ENCODE measurements at places on chromosomes 7 and 10.

DNA sequence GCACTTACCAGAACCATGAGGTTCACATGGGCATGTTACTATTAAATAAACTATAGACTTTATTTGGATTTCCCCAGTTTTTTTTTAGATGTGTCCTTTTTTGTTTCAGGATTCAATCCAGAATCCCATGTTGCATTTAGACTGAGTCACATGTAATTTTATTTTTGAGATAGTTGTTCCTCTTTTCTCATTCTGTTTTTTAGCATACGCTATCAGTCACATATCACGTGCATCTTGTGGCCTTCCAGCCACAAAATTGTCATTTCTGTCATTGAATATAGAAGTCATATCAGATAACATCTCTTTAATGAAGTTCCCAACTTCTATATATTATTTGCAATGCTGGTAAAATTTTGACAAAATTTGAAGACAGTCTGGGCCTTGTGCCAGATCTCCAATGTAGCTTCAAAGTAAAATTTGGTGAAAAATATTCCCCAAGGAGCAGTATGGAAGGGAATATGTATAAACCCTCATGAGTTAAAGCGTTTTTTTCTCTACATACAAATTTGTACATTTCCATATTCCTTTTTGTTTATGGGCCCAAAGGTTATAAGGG, 132.3 kb upstream of the MKI67 start:
- no peak for DNase-seq

DNA sequence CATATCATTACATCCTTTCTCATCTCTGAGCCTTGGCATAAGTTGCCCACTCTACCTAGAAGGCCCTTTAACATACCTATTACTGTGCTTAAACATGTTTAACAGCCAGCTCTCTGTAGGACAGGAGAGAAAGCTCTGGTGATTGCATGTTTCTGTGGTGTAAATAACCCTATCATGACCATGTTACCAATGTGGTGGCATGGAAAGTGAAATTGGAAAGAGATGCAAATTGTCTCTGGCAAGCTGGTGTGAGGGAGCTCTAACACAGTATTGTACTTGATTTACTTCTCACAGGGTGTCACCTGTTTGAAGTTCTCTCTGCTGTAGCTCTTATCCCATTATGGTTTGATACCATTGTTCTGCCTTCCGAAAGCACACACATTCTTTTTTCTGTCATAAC, 231.8 kb upstream of the DKK1 start:
- no peak for DNase-seq

DNA sequence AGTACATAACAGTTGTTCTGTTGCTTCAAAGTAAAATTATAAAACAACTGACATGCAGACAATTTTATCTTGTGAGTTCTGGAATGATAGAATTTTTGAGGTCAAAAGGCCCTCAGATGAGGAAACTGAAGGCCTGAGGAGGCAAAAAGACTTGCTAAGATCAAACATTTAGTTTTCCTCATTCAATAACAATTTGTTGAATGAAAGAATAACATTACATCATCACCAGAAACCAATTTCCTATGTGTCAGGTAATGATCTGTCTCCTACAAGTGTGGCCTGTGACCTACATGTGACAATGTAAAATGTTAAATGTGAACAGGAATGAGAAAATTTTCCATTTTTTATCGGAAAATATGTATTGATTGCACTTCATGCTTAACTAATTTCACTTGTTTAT, 16.6 kb upstream of the ASB4 start:
- no peak for DNase-seq

DNA sequence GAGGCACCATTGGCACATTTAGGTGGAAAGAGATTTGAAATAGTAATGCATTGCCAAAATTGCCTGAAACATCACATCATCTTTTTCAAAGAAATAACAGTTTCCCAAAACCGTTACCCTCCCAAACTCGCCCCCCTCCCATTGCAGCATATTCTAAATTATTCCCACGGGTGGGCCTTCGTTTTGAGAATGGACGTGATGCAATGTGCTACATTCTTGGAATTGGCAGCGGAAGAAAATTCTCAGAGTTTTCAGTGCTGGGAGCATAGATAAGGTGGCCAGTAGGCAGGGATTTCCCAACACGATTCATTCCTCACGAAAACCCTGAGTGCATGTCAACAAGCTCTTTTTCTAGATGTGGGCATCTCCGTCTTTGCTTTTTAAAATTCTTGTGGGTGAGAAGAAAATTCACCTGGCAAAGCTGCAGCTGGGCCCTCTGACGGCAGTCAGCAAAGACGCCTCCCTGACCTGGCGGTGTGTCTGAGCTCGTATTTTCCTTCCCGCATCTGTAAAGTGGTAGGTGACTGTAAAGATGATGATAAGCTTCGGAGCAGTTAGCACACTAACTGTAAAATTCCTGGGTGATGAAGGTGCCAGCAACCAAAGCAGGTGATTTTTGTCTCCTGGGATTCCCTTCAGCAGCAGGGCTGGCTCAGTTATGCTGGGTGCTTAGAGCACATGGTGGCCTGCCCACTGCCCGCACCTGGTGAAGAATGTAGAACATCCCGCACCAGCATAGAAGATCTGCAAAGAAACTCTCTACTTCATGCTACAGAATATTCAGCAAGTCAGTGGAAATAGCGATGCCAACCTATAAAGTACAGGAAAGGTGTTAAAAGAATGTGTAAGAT, 141.9 kb upstream of the KLF6 start:
- no peak for DNase-seq

GRCh38 chr7:106986450-106986977, 58.0 kb upstream of the PRKAR2B start:
- DNase-seq = no peak

- DNase-seq = no peak
Observed at GRCh38 chr7:1233333-1234048, 819 bp downstream of the UNCX start.

DNA sequence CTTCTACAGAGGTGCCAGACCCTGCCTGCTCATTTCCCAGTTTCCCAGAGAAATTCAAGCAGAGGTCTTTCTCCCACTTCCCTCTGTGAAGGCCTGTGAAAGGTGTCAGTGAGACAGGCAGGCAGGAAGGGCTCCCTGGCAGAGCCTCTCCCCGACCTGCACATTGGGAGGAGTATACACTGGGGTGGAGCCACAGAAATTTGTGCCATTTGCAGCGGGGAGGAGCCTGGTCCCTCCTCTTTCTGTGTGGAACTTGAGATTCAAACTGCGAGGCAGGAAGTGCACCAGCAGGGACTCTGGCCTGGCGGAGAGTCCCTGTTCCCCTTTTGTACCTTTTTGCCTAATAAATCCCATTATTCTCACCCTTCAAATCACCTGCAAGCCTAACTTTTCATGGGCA, 54.6 kb upstream of the OPN4 start:
- no peak for DNase-seq

DNA sequence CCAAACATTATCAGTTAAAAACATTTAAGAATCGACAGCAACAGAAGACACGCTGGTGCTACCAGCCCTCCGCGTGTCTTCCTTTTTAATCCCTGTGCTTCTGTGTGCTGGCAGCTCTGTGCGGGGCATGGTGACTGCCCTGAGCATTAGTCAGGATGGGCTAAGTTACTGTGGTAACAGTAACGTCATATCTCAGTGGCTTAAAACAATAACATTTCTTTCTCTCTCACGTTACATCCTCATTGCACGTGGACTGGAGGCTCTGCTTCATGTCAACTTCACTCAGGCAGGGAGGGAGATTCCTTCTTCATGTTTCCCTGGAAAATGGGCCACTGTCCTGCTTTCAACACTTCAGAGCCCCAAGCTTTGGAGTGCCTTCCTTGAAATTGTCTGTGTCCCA, 378.5 kb downstream of the CCSER2 start:
- no peak for DNase-seq

- DNase-seq = no peak
Observed at GRCh38 chr7:155247479-155248365, 50.0 kb upstream of the INSIG1 start.

DNA sequence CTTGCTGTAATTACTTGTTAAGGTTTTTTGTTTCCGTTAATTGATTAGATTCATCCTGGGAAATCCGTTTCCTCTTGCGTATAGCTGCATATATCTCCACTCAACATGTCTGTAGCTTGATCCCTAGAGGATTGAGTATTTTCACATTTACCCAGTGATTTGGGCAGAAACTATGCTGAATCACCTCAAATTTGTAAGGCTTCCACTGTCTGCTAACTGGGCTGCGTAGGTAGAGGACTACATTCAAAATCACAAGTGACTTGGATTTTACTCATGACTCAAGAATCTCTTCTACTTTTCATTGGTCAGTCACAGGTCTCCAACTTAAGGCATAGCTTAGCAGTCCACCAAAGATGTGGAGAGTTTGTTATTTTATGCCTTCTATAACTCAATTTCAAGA, 141.8 kb downstream of the POLR1F start:
- DNase-seq = no peak

GRCh38 chr7:131052285-131052904, 275.3 kb upstream of the MKLN1 start:
- DNase-seq = no peak

- no peak for DNase-seq
Observed at GRCh38 chr10:19041171-19041570, 7.4 kb upstream of the MALRD1 start.

- DNase-seq = no peak
Observed at GRCh38 chr7:35849158-35849831, 48.4 kb downstream of the SEPTIN7 start.

- DNase-seq = peak; percentile 63
Observed at GRCh38 chr7:107725138-107725740, 18.7 kb upstream of the CBLL1 start.

DNA sequence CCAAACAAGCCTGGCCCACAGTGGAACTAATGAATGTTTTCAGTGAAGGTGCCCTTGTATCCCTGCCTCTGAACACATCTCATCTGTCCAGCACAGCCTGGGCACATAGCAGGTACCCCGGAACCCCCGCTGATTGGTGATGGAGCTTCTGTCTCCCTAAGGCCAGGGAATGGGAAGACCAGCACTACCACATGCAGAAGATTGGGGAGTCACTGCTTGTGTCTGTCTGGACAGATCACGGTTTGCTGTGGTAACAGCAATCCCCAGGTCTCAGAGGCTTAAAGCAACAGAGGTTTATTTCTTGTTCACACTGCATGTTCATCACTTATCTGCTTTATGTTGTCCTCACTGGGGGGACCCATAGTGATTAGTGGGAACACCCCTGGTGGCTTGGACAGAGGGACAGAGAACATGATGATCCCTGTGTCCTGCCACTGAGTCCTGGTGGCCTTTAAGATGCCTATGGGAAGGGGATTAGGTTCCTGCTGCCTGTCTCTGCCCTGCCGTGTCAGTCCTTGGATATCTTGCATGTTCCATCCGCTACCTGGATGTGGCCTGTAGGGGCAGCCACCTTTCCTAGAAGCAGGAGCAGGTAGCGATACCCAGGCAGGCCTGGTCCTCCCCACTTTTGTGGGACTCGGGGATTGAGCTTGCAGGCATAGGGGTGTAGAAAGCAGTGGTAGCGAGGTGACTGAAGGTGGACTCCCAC, 3.6 kb downstream of the TSPAN14 start:
- no peak for DNase-seq

- DNase-seq = no peak
Observed at GRCh38 chr7:139626817-139627216, 103.3 kb downstream of the CLEC2L start.

DNA sequence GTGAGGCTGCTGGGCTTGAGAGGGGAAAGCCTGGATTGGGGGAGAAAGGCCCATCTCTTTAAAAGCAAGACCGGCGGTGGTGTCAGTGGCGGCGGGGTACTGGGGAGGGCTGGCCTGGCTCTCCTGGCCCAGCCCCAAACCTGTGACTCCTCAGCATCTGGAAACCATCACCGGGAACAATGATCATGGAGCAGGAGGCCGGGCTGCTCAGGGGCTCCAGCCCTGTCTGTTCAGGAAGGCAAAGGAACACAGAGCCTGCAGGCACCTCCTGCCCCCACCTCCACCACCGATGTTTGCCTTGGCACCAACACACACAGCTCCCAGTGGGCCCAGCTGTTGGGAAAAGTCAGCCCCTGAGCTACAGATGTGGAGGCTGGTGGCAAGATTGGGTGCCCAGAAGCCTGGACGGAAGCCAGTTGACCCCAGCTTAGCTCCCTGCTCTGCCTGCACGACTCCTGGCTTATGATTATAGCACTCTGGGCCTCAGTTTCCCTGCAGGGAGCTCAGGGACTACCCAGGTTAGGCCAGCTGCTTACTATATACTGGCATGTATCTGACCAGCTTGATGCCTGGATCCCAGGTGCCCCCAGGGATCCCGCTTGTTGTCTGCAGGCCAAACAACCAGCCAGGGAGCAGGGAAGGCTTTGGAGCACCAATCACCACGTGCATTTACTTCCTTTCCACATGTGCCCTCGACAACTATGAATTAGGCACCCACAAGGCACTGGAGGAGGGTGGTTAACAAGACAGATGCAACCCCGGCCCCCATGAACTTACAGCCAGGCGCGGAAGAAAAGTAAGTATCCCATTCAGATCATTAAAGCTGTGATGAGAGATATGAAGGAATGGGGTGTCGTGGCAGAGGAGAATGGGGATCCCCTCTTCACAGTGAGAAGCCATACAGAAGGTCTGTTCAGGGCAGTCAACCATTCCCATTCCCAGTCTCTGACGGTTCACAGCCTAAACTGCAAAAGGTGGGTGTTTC, 37.3 kb downstream of the ZCCHC24 start:
- no peak for DNase-seq

- DNase-seq = no peak
Observed at GRCh38 chr7:4216016-4216415, 466.1 kb upstream of the FOXK1 start.

GRCh38 chr10:99917963-99918825, 91.6 kb downstream of the DNMBP start:
- DNase-seq = no peak

DNA sequence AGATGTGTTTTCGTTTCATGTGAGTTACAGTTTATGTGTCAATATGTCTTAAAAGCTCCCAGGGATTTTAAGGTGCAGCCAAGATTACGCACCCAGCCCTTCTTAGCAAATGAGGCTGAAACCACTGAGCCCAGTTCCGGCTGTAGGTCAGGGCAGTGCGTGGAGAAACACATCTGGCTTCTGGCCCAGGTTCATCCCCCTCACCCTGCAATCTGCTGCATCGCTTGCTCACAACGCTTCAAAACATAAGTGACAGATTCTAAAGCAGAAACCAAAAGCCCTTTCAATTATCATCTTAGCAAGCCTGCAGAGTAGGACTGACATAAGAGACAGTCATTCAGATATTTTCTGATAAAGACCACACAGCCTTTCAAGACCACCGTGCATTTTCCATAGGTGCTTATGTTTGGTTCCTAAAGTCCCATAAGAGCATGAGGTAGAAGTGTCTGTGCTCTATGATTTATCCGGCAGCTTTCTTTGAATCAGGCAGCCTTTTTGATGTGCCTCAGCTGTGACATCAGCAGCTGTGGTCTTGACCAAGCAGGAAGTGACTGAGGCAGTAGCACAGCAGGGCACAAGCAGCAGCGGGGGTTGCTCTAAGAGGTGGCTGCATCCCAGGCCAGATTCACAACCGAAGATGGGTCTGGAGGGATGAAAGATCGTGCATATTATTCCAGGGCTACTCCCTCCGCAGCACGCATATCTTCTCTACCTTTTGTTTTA, 72.1 kb upstream of the LYZL2 start:
- peak; percentile 59 for DNase-seq

DNA sequence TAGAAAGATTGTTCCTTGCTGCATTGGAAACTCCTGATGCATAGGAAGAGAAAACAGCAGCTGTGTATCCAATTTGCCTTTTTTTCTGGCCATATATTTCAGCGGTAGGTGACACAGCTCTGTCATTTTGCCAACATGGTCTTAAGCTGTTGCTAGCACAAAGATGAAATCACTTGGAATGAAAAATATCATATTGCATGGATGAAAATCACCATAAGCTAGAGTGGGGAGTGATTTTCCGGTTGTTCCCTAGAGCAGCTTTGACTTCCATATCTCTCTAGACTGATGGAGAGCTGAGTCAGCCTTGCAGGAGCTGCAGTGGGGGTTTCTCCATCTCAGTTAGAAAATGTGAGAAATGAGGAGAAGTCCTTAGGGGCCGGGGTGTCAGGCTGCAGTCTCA, 38.3 kb upstream of the BTBD16 start:
- no peak for DNase-seq

Measured in activated CD4-positive, alpha-beta T cell treated with anti-CD3 and anti-CD28 coated beads for 4 hours (primary cell).